ENCODE measurements at places on chromosomes 13 and 19. TPM values are rescaled to one million over a fixed set of nuclear protein-coding genes. Genes with fewer than 3 reads are reported as not detected.

DNA sequence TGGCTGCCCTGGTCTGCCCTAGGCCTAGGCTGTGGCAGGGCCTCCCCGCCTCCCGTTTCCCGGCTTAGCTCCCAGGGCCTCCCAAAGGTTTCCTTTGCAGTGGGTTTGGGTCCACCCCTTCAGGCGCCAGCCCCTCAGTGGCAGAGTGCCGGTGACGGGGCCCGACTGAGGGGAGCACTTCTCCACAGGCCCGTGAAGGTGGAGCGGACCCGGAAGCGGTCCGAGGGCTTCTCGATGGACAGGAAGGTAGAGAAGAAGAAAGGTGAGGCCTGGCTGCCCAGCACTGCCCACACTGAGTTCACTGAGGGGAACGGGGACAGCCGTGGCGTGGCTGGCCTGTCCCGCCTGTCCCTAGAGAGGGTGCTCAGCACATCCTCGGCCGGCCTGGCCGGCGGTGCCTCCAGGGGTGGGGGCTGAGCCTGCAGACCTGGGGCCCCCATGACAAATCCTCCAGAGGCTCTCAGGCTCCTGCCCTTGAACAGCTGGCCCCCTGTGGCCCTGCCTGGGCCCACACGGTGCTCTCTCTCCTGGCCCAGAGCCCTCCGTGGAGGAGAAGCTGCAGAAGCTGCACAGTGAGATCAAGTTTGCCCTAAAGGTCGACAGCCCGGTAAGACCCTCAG lies 20.4 kb downstream of the PLIN4 start:
- no peak overlapping the region for H3K4me3 ChIP-seq
- no peak for DNase-seq
- H3K27me3 ChIP-seq, result no peaks in the 10 kb centered on the region
- H3K36me3 ChIP-seq, result peaks cover 8% of the 10 kb centered on the region
- no peak overlapping the region for H3K27ac ChIP-seq
- no peaks in the 10 kb centered on the region for H3K4me1 ChIP-seq

The AP1M2 gene
- 85.8 TPM for total RNA-seq

GRCh38 chr19:2049741-2050348 lies 1.2 kb downstream of the MKNK2 start:
- DNase-seq, result peak; percentile 89
- H3K27ac ChIP-seq, result peak overlapping the region; percentile 99
- H3K4me3 ChIP-seq, result peak overlapping the region; percentile 100
- H3K4me1 ChIP-seq, result peaks cover 49% of the 10 kb centered on the region

The SH2D3A gene
- 35.5 TPM for total RNA-seq

DNA sequence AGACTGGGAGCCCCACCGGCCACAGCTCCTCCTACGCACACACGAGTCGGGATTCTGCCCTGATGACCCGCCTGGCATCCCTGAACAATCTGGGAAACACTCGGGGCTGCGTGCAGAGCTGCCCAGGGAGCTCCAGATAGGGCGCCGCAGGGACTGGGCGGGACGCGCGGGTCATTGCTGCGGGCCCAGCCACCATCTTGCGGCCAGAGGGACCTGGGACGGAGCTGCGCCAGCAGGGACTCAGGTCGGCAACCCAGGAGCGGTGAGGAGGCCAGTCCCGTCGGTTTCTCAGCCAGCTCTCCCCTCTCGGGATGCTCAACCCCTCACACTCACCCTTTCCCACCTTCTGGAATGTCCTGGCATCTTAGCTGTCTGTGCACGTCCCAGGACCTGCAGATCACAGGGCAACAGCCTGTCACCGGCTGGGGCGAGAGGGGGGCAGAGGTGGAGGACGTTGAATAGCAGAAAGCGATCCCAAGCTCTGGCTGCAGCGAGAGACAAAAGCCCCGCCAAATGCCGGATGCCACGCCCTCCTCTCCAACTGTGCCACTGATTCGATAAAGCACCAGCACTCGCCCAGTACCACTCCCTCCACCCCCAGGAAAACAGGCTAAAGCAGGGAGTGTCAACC lies 20.4 kb upstream of the ZNF91 start:
- H3K36me3 ChIP-seq, result no peaks in the 10 kb centered on the region
- H3K4me1 ChIP-seq, result no peaks in the 10 kb centered on the region
- DNase-seq, result no peak
- H3K27me3 ChIP-seq, result no peaks in the 10 kb centered on the region
- no peak overlapping the region for H3K27ac ChIP-seq
- H3K4me3 ChIP-seq, result peak overlapping the region; percentile 19

DNA sequence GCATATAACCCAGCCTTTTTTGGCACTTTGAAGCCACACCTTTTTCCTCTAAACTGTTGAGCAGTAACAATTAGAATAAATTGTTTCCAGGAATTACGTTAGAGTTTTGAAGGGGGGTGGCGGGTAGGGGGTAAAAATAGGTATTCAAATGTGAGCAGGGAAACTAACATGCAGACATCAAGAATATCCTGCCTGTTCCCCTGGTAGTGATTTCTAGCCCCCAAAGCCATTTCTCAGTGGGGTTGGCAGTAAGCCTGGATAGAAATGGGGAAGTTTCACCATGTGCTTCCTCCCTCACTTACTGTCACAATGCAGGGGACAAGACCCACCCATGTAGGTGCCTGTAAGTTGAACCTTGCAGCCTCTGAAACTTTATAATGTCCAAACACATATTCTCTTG lies 3.8 kb downstream of the DOCK9 start:
- no peak for DNase-seq
- peaks cover 3% of the 10 kb centered on the region for H3K4me1 ChIP-seq
- H3K27ac ChIP-seq, result no peak overlapping the region
- H3K36me3 ChIP-seq, result no peaks in the 10 kb centered on the region
- no peak overlapping the region for H3K4me3 ChIP-seq
- no peaks in the 10 kb centered on the region for H3K27me3 ChIP-seq

- no peaks in the 10 kb centered on the region for H3K27me3 ChIP-seq
- no peaks in the 10 kb centered on the region for H3K4me1 ChIP-seq
- H3K4me3 ChIP-seq, result no peak overlapping the region
- no peak overlapping the region for H3K27ac ChIP-seq
- DNase-seq, result no peak
Measured at GRCh38 chr19:45502111-45502510, 3.9 kb downstream of the PPM1N start.

The PRDX2 gene
- 256 TPM for total RNA-seq

- H3K27me3 ChIP-seq, result no peaks in the 10 kb centered on the region
- no peak overlapping the region for H3K4me3 ChIP-seq
- no peaks in the 10 kb centered on the region for H3K36me3 ChIP-seq
- no peak overlapping the region for H3K27ac ChIP-seq
- no peak for DNase-seq
- no peaks in the 10 kb centered on the region for H3K4me1 ChIP-seq
Measured at GRCh38 chr13:75437582-75438318, 44.2 kb downstream of the TBC1D4 start.

DNA sequence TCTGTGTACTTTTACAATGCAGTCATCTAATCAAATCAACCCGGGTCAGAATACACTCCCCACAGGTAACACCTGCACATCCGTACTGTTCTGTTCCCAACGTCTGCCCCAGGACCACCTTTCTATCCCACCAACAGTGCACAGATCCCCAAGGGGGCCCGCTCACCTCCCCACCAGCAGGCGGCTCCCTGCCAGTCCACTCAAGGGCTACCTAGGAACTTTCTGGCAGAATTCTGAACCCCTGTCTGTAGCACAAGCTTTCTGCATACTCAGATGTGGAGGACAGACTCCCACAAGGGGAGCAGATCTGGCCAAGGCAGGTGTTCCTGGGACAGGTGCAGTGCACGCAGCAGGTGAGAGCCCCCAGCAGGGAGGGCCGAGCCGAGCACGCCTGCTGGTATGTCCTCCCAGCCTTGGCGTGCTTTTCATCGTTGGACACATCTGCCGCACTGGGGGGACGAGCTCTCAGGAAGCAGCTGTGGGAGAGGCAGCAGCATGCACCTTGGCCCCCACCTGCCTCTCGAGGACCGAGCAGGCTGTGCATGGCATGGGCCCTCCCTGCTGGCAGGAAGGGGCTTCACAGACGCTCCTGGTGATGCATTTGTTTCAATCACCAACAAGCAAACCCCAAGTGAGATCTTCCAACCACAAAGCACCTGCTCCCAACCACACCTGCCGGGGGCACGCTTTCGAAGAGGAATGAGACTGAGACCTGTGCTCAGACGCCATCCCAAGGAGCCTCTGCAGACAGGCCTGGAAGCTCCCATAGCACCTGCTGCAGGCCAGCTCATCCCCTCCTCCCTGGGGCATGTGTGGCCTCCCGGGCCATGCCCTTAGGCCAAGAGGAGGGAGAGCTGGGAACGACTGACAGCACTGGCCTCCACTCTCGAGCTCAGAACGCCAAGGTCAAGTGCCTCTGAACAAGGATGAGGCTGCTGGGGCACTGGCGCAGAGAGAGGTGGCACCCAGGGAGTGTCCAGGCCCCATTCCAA lies 35.9 kb downstream of the RAB20 start:
- no peaks in the 10 kb centered on the region for H3K36me3 ChIP-seq
- H3K27me3 ChIP-seq, result no peaks in the 10 kb centered on the region
- H3K4me1 ChIP-seq, result no peaks in the 10 kb centered on the region

- no peaks in the 10 kb centered on the region for H3K27me3 ChIP-seq
- DNase-seq, result no peak
- no peak overlapping the region for H3K27ac ChIP-seq
- H3K4me3 ChIP-seq, result no peak overlapping the region
- H3K36me3 ChIP-seq, result no peaks in the 10 kb centered on the region
Measured at GRCh38 chr13:33351319-33351718, 65.8 kb upstream of the STARD13 start.

DNA sequence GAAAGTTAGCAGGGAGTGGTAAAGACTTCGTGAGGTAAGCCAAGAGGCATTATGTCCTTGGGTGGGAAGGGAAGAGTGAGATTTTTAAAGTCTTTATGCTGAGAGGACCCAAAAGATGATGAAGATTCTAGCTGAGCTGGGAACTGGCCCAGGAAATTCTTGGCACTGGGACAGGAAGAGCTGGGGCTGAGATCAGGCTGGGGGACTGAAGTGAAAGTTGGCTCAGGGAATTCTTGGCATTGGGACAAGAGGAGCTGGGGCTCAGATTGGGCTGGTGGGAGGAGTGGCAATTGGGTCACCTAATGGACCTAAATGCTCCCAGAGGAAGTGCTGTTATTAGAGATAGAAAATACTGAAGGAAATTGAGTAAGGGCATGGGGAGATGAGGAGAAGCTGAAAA lies 8.8 kb downstream of the SCEL start:
- H3K4me3 ChIP-seq, result no peak overlapping the region
- no peaks in the 10 kb centered on the region for H3K36me3 ChIP-seq
- peak; percentile 13 for DNase-seq
- no peaks in the 10 kb centered on the region for H3K27me3 ChIP-seq
- no peaks in the 10 kb centered on the region for H3K4me1 ChIP-seq

The ZNF724 gene
- total RNA-seq, result 0.73 TPM

The NLRP11 gene
- not detected for total RNA-seq

The ZNF567 gene
- 10.4 TPM for total RNA-seq

GRCh38 chr13:74795526-74795925 lies 661.3 kb upstream of the KLF12 start:
- no peaks in the 10 kb centered on the region for H3K36me3 ChIP-seq
- no peak overlapping the region for H3K27ac ChIP-seq
- no peaks in the 10 kb centered on the region for H3K27me3 ChIP-seq
- no peak overlapping the region for H3K4me3 ChIP-seq
- no peak for DNase-seq
- H3K4me1 ChIP-seq, result no peaks in the 10 kb centered on the region

DNA sequence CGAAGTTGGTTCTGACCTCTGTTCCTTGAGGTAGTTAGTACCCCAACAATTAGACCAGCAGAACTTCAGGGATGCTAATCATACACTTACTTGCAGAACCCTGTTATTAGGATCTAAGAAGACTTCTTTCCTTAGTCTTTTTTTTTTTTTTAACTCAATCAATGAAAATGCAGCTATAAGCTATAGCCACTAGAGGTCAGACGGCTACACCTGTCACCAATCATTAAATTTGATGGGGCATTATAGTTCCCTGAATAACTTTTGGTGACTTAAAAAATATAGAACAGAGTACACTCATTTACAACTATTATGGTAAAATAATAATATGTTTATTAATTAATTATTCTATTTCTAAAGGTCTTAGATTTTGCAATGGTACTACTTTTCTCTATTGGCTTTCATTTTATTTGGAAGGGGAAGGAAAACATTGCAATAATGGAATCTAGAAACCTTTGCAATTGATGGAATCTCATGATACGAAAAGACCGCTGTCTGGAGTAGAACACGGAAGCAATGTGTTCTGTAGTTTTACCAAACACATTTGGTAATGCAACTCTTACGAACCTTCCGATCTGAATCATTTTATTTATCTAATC lies 483.2 kb downstream of the DIAPH3 start:
- no peak overlapping the region for H3K27ac ChIP-seq
- H3K4me1 ChIP-seq, result no peaks in the 10 kb centered on the region
- DNase-seq, result no peak
- H3K36me3 ChIP-seq, result no peaks in the 10 kb centered on the region
- H3K4me3 ChIP-seq, result no peak overlapping the region
- H3K27me3 ChIP-seq, result no peaks in the 10 kb centered on the region

GRCh38 chr13:100234006-100234405 lies 145.1 kb downstream of the PCCA start:
- H3K27ac ChIP-seq, result no peak overlapping the region
- no peak for DNase-seq
- no peaks in the 10 kb centered on the region for H3K36me3 ChIP-seq
- no peaks in the 10 kb centered on the region for H3K27me3 ChIP-seq
- H3K4me1 ChIP-seq, result peaks cover 8% of the 10 kb centered on the region

The DLEU7 gene
- 0.09 TPM for total RNA-seq

- peaks cover 22% of the 10 kb centered on the region for H3K27me3 ChIP-seq
- H3K27ac ChIP-seq, result no peak overlapping the region
- no peaks in the 10 kb centered on the region for H3K4me1 ChIP-seq
Measured at GRCh38 chr13:101916108-101916774, 463.8 kb downstream of the ITGBL1 start.

DNA sequence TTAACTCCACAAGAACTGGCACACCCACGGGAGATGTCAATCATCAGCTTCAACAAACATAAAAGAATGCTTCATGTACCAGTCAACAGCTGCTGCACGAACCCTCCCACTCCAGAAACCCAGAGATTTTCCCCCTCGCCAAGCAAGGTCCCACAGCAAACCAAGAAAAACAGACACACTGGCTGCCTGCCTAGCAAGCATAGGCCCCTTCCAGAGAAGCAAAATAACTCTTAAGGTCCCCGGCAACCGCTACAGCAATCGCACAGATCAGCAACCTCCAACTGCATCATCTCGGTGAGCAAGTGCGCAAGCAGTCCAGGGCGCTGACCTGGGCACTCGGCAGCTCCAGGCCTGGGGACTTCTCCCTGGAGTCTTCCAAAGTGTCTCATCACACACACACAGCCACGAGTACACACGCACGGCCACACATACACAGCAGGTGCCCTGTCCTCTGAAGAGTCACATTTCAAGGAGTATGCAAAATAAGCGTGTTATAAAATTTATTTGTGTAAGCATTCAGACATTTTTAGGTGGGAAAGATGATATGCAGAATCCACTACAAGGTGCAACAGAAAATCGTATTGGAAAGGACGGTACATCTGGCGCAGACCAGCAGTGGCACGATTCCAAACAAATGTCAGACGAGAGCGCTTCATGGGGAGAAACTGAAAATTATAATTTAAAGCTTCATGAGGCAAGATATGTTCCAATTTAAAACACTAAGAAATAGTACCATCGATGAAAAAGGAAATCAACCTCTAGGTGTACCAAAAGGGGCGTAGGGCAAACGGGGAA lies 125.0 kb downstream of the STK24 start:
- peaks cover 16% of the 10 kb centered on the region for H3K4me1 ChIP-seq
- no peak overlapping the region for H3K4me3 ChIP-seq
- no peak for DNase-seq
- H3K27me3 ChIP-seq, result no peaks in the 10 kb centered on the region
- H3K36me3 ChIP-seq, result no peaks in the 10 kb centered on the region
- peak overlapping the region; percentile 70 for H3K27ac ChIP-seq

- H3K4me3 ChIP-seq, result no peak overlapping the region
Measured at GRCh38 chr13:77000475-77000874, 8.6 kb downstream of the CLN5 start.

GRCh38 chr19:45405435-45406225 lies 761 bp upstream of the PPP1R13L start:
- H3K4me1 ChIP-seq, result peaks cover 9% of the 10 kb centered on the region
- peak; percentile 92 for DNase-seq
- no peaks in the 10 kb centered on the region for H3K27me3 ChIP-seq

All from prostate gland (tissue), 2 donors.